Fibroblast of pulmonary artery (primary cell): ENCODE measurements at places on chromosomes 3 and 15.

- no peak for DNase-seq
Measured at GRCh38 chr3:133474817-133475216, 75.0 kb downstream of the BFSP2 start.

GRCh38 chr15:31887246-31887645 is 143.1 kb upstream of the CHRNA7 start:
- DNase-seq = no peak

- DNase-seq = no peak
Measured at GRCh38 chr3:37053337-37053736, 60.0 kb downstream of the MLH1 start.

GRCh38 chr3:150620002-150620689 is 17.0 kb downstream of the SELENOT start:
- no peak for DNase-seq

DNA sequence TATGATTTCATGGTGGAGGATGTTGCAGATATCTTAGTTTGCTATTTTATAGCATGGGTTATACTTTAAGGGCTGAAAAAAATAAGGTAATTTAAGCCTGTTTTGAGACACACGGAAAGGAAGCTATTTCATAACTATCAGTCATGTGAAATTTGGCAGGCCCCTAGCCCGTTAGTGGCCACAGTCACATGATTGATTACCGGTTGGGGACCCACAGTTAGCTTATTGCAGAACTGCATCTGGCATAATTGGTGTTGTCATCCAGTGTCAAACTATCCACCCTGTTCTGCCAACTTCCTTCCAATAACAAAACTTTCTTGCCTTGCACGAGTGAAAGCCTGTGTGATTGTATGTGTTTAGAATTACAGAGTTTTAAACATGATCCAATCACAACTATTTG is 35.2 kb downstream of the FNDC3B start:
- peak; percentile 43 for DNase-seq

DNA sequence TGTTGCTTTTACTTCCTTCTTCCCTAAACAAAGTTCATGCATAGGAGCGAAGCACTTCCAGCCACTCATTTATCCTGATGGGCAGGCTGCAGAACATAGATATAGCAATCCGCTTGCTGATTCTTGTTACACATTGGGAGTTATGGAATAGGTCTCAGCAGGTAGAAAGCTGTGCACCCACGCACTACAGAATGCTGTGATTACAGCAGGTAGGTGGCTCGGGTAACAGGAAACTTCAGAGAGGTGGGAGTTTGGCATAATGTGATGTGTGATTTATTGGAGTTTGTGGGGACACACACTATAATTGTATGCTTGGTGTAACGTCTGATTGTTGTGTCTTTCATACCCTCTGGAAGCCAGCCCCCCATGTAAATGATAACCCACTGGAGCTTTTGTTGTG is 99.2 kb upstream of the MEIS2 start:
- DNase-seq = no peak

DNA sequence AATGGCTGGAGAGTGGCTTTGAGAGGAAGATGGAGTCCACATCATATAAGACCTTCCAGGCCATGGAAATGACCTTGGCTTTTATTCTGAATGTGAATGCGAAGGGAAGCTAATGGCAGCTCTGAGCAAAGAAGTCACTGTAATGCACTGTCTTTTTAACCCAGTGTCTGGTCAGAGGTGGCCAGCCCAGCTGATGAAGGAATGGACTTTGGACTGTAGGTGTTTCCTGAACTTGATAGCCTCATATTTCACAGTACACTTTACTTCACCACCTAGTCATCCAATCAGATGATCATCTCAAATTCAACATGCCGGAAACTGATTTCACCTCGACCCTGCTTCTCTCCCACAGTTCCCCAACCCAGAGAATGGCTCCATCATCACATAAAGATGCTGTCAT is 33.4 kb downstream of the DCLK3 start:
- no peak for DNase-seq

GRCh38 chr3:119681279-119681678 is 4.1 kb upstream of the COX17 start:
- peak; percentile 72 for DNase-seq

DNA sequence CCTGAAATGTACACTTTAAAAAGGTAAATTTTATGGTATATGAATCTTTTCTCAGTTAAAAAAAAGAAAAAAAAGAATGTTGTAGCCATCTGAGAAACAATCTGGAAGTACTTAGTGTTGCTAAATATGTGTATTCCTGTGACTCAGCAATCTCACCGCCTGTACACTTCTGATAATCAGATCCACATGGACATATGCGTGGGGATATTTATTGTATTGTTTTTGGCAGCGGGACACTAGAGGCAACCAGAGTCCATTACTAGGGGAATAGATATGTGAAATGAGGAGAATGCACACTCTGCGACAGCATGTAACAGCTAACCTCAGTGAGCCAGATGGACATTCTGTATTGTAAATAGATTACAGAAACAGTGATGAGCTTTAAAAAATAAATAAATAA is 65.4 kb downstream of the AQP9 start:
- DNase-seq = peak; percentile 96

DNA sequence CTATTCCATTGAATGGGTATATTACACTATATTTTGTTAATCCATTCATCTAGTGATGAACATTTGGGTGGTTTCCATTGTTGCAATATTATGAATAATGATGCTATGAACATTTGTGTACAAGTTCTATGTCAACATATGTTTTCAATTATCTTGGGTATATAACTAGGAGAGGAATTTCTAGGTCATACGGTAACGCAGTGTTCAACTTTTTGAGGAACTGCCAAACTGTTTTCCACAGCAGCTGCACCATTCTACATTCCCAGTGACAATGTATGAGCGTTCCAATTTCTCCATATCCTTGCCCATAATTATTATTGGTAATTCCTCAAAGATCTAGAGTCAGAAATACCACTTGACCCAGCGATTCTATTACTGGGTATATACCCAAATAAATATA is 24.1 kb upstream of the RORA start:
- no peak for DNase-seq

DNA sequence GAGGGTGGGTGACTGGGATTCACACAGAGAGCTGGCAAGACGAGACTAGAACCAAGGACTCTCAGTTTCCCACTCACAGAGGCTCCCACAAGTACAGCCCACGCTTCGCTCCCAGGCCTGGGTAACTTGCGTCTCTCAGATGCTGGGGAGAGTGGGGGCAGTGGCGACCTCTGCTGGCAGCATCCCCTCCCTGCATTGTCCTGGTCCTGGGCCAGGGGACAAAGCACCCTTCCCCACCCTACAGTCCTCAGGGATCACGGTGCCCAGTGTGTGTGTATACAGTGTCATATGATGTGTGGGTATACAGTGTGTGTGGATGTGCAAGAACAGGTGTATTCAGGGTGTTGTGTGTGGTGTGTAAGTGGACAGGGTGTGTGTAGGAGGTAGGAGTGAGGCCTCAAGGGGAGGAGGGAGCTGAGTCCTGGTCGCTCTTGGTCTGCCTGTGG is 12.8 kb downstream of the VILL start:
- peak; percentile 52 for DNase-seq

DNA sequence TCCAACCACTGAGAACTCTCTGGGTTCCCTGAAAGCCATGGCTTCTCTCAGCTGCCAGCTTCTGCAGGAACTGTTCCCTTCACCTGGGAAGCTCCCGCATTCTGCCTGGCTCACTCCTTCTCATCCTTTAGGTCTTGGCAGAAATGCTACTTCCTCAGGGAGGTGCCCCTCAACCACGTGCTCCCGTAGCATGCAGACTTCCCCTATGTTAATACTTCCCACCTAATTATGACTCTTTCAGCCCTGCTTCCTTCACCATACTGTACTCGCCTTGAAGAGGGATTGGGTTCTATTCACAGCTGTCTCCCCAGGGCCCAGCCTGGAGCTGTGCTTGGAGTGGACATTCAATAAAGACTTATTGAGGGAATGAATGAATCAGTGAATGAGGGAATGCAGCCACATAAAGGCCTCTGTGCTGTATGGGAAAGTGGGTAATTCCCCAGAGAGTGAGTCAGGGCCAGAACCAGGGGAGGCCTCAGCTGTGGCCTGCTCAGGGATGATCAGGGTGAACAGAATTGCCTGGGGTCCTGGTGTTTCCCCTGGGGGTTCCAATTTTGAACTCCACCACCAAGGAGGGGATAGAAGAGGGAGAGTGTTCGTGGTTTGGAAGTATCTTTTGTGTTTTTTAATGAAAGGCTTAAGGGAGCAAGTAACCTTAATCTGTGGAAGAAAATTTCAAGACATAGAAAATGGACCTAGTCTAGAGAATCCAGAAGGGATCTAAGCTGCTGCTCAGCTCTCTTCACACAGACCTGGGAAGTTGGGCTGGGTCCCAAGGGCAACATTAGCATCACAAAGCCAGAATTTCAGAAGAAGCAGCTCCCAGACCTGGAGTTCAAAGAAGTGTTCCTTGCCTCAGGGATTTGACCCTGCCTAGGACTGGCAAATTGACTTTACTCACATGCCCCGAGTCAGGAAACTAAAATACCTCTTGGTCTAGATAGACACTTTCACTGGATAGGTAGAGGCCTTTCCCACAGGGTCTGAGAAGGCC is 14.6 kb upstream of the FAM107A start:
- DNase-seq = no peak

- DNase-seq = no peak
Measured at GRCh38 chr3:66553441-66554113, 52.8 kb upstream of the LRIG1 start.

DNA sequence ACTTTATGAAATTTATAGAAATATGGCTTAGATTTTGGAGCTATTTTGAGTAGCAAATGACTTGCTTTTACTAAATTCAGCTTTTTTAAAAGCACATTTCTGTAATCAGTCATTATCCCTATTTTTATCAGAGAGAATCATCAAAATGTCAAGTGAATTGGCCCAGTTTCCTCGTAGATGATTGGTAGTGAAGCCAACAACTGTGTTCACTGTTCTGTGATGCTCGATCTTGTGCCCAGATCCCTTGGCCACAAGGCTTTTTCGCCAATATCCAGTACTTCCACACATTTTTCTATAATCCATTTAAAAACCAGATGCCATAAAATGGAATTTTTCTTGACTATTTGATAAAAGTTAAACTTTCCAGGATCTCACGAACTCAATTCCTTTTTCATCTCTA is 336.5 kb downstream of the ZNF385D start:
- no peak for DNase-seq

- DNase-seq = no peak
Measured at GRCh38 chr3:183318877-183319276, 65.8 kb downstream of the B3GNT5 start.

- DNase-seq = no peak
Measured at GRCh38 chr3:31481697-31482096, 51.0 kb upstream of the STT3B start.

- no peak for DNase-seq
Measured at GRCh38 chr3:196636369-196637349, 2.8 kb upstream of the NRROS start.

GRCh38 chr3:175046601-175047000 is 187.5 kb downstream of the NAALADL2 start:
- DNase-seq = peak; percentile 40

GRCh38 chr15:74202452-74203401 is at the start of gene STRA6:
Gene STRA6 (minus strand): TSS chr15:74202787. CDS start chr15:74202267, 520 bp downstream.
- no peak for DNase-seq
